ENCODE measurements at places on chromosomes 7 and 10.

GRCh38 chr7:4722960-4723630 lies 41.0 kb downstream of the FOXK1 start:
- DNase-seq: no peak

GRCh38 chr7:46568420-46569132 lies 647.5 kb upstream of the IGFBP3 start:
- DNase-seq: no peak

GRCh38 chr10:69335063-69335587 lies 56.8 kb downstream of the HK1 start:
- DNase-seq: peak; percentile 68

DNA sequence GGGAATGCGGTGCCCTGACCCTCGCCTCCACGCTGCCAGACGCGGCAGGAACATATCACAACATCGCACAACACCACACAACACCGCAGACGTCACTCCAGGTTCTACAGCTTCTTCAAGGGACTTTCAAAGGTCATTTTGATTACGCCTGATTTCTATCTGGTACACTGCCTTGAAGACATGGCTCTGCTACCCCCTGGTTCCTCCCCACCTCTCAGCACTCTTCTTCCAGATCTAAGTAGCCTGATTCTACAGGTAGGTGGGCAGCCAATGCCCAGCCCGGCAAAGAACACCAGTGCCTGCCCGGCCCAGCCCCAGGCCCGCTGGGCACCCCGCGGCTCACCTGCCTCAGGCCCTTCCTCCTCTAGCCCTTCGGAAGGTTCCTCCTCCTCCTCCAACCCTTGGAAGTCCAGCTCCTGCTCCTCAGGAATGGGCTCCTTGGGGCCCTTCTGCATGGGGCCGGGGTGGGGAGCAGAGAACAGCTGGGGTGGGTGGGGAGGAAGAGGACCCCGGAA lies 8.4 kb downstream of the GIGYF1 start:
- no peak for DNase-seq

- peak; percentile 42 for DNase-seq
Measured at GRCh38 chr7:70016044-70016770, 417.9 kb downstream of the AUTS2 start.

DNA sequence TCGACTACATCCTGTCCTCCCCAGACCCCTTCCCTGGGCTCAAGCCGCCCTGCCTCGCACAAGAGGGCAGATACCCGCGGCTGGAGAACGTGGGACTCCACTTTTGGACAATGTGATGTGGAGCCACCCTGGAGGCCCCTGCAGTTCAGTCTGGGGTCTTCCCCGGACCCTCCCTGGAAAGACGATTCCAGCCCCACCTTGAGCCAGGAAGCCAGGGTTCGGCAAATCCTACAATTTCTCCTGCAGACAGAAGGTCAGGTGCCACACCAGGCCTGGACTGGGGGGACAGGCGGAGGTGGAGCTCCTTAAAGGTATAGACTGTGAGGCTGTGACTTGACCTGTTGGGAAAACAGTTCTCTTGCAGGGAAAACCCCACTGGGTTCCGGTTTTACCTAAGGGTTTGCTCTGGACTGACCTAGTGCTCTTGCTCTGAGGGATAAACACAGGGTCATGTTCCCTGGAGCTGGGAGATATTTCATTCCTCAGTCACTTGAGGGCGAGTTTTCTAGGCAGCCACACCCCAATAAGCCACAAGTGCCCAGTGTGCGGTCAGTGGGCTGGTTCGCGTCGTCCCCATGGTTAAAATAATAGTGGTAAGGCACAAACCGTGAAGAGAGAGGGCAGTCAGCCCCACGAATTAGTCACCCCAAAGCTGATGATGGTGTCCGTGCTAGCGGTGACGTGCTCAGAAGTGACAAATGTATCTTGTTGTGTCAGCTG lies 1.6 kb downstream of the FOXL3 start:
- DNase-seq: no peak

DNA sequence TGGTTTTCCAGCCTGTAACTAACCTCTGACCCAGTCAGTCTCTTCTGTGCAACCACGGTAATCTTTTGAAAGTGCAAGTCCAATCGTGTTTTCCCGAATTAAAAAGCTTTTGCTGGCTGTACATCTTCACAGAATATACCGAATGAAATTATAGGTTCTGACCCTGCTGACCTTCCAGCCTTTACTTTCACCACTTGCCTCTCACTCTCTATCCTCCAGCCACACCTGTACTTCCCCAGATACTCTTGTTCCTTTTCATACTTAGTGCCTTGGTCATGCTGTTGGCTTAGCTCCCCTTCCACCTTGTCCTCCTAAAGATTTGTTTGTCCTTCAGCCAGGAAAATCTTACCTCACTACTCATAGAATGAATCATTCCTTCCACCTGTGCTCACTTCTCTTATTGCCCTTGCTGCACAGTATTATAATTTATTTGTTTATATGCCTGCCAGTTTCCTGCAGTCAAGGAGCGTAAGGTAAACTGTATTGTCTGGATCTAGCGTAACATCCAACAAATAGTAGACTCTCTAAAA lies 2.3 kb upstream of the PNPLA8 start:
- no peak for DNase-seq

DNA sequence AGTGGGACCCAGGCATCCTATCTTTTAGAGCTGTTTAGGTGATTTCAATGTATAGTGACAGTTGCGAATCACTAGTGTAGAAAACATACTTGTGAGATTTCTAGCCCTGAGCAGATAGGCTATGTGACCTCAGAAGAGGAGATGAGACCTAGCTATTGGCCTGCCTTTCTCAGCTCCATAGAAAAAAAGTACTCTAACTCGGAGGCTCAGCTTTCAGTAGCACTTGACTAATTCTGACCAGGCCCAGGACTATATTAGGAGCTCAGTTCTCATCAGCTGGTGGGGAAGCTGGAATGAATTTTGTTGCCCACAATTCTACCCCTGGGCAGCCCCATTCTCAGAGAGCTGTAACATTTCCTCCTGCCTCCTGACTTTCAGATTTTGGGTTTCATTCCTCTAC lies 179.9 kb upstream of the NAMPT start:
- DNase-seq: no peak

GRCh38 chr10:113643183-113643582 lies 20.7 kb downstream of the NRAP start:
- DNase-seq: no peak

DNA sequence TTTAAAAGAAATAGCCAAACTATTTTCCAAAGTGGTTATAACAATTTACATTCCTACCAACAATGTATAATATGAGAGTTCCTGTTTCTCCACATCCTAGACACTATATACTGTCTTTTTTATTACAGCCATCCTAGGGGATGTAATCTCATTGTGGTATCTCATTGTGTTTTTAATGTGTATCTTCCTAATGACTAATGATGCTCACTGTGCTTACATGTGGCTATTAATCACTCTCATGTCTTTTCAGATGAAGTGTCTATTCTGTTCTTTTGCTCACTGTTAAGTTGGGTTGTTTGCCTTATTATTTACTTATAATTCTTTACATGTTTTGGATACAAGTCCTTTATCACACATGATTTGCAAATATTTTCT lies 71.8 kb downstream of the ZNF438 start:
- no peak for DNase-seq

- DNase-seq: peak; percentile 38
Measured at GRCh38 chr10:114751856-114752255, 69.7 kb upstream of the FHIP2A start.

DNA sequence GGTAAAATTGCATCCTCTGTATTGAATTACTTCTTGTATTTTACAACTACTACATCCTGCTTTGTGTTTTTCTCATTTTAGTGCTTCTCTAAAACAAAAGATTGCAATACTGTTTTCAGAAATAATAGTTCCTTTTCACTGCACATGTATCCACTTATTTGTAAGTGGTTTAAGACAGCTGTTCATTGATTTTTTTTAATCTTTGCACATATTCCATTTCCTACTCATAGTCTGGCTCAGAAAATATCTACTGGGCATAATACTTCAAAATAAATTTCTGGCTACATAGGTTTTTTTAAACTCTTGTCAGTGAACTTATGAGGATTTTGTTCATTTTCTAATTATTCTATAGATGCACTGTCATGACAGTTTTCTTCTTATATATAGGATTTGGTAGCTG lies 54.8 kb downstream of the SND1 start:
- DNase-seq: no peak

DNA sequence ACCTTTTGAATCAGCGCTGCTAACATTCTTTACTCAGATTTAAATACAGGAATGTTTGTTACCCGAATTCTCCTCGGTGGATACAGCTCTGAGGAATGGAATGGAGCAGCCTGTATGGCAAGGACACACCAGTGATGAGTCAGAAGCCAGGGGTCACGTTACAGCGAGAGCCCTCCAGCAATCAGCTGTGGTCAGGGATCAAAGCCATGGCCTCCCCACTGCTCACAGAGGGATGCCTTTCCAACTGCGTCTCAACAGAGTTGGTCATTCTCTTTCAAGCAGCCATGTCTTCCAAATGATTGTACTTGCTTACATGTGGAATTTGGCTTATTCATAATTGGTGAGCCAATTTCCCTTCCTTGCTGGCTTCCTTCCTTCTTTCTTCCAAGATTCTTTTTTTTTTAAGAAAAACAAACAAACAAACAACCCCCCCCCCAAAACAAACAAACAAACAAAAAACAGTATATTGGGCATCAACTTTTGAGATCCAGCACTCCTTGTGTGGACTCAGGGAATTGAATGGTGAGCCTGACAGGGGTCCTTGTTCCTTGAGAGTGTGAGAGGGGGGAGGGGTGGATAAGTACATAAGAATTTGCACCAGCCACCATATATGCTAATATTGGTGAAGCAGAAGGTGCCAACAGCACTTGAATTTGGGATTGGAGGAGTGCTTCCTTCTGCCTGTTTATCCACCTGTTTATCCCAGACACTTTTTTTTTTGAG lies 100.2 kb downstream of the ATXN7L1 start:
- DNase-seq: peak; percentile 99

GRCh38 chr10:15236340-15236739 lies 67.8 kb upstream of the NMT2 start:
- DNase-seq: peak; percentile 27

DNA sequence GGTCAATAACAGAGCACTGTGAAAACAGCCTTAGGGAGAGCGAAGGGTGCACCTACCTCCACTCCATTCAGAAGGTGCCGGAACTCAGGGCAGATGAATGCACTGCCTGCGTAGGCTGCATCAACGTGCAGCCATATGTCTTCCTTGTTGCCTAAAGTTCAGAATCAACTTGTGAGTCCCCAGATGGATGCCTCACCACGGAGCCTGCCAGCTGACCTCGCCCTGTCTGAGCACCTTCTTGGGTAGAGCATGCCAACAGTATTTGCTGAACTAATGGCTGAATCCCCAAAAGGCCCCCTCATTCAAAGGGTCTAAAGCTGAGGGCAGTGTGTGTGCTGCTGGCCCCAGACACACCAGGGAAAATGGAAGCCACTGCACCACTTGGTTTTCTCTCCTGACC lies 48.9 kb upstream of the FIGNL1 start:
- no peak for DNase-seq

DNA sequence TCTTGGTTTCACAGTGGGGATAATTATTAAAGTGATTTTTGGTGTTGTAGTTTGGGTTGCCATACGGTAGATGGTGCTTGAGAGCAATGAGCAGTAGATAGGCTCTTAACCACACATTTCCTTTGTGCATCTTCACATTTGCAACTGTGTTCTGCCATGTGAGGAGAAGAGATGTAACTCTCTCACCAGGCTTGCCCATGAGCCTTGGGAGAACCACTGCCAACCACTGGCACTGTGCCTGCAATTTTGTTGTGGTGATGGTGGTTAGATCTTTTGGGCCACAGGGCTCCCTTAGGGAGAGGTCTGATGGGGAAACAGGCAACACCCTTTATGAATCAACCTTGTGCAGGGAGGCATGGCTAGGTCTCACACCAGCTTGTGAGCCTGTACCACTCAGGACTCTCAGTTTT lies 204.3 kb downstream of the CCDC7 start:
- no peak for DNase-seq

- no peak for DNase-seq
Measured at GRCh38 chr7:27164045-27164366, 1.3 kb downstream of the HOXA9 start.

DNA sequence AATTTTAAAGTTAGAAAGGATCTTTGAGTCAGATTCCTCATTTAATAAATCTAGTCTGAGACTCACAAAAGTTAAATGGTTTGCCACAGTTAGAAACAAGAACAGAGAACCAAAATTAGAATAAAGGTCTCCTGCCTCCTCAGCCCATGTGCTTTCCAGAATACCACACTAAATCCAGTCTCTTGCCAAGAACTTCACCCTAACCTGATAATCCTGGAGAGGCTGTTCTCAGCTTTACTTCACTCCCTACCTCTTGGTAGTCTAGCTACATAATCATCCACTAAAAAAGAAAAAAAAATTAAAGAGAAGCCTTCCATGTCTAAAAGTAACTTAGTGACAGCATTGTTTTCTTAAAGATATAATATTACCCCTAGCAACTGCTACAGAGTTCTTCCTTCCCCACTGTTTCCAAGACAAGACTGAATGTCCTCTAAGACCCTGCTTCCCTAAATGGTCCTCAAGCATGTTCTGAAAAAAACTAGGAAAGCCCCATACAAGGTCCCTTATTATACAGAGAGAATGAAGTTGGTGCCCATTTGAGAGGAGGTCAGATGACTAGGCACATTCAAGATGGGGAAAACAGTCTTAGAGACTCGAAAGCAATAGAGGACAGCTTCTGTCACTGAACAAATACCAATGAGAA lies 56.8 kb downstream of the ZNF438 start:
- peak; percentile 44 for DNase-seq

DNA sequence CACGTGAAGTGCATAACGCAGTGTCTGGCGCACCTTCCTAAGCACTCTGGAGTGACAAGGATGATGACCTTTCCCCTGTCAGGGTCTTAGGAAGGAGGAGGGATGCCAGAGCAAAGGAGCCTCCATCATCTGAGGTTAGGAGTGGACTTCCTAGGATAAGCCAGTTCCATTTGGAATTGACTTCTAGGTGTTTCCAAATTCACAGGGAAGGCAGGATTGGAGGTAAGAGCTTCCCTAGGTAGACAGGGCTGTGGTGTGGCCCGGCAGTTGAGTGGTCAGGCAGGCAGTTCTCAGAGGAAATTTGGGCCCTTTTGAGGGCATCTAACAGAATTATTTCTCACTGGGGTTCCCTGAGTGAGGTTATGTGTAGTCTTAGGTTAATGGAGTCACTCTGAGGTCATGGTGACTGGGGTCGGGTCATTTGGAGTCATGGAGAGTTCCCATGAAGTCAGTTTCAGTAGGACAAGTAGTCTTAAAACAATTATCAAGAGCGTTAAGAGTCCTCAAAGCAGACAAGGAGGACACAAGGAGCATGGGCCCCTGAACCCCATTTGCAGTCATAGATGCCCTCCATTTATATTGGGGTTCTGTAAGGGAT lies 8.2 kb downstream of the PPIF start:
- no peak for DNase-seq

DNA sequence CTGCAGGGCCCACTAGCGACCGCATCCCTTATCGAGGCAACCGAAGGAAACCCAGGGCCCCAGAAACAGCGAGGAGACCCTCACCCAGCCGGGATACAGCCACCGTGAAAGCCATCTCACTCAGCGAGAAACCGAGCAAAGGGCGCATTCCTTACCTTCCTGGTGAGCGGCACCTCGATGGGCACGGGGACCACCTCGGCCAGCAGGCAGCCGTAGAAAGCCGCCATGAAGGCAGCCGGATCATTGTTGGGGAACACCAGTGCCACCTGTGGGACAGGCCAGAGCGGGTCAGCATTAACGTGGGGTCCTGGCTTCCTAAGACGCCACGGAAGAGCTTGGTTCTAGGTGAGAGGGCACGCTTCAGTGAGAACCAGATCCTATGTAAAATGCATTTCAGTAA lies 263.7 kb downstream of the ZMYND11 start:
- no peak for DNase-seq

GRCh38 chr7:90212149-90212495 lies 582 bp downstream of the STEAP2 start:
- peak; percentile 12 for DNase-seq

GRCh38 chr10:61919646-61920215 lies 18.2 kb downstream of the ARID5B start:
- no peak for DNase-seq
